Prostate gland (tissue), 2 donors: ENCODE measurements at places on chromosomes 12 and 14.

DNA sequence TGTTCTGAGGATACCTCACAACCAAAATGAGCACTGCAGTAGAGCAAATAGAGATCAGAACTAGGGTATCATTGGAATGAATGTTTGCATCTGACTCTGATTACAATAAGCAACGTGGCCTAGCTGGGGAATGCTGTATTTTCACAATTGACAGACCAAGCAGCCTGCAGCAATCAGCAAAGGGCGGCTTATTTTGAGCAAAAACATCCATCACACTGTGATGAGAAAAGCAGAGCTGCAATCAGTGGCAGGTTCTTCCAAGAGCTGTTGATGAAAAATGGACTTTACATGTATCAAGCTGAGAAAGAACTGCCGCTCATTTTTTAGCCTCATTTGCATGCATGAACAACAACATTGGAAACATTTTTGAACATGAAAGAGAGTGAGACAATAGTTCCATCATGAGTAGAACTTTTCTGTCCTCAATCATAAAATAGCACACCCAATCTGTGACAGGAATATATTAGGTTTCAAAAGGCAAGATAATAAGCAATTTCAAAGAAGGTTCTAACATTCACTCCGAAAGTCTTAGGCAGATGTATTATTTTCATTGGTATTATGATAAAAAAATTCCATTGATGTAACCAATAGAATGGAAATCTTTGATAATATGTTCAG lies 249.7 kb upstream of the FBXO33 start:
- DNase-seq: no peak

DNA sequence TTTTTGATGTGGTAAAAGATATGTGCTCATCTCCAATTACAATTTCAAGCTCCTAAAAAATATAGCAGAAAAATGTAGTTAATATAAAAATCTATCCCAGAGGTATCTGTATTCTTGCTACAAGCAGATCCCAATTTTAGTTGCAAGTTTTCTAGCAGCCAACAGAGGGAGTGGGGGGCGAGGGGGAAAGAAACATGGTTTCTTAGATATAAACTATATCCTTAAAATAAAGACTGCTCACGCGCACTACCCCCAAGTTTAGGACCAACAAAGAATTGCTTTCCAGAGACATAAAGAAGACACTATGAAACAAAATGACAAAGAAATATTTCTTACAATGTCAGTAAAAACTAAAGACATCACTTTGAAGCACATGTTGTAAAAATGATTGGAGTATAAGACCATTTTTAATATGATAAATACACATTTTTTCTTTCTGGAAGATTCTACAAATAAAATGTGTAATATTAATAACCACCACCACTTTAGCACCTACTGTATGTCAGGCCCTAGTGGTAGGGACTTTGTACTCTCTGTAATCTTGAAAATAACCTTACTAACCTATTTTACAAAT lies 5.4 kb downstream of the MAGOHB start:
- no peak for DNase-seq

- peak; percentile 36 for DNase-seq
Measured at GRCh38 chr12:12716151-12716792, 896 bp upstream of the CDKN1B start.

- DNase-seq: no peak
Measured at GRCh38 chr12:92502417-92503028, 200.3 kb upstream of the PLEKHG7 start.

DNA sequence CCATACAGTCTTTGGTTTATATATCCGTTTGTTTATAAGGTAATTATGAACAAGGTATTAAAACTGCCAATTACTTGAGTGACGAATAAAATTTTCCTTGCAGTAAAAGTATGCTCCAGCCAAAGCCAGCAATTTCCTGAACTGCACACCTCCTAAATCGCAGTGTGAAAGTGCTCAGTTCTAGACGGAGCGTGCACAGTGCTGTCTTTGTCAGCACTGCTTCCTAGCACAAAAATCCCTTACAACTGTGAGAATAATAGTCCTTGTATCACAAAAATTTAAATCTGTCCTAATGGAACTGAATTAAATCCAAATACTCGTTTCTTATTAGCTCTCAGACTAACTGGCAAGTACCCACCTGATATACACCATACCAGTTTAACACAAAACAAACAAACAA lies 26.3 kb downstream of the LRIG3 start:
- no peak for DNase-seq

- DNase-seq: no peak
Measured at GRCh38 chr12:120110550-120111501, 5.7 kb downstream of the RAB35 start.

DNA sequence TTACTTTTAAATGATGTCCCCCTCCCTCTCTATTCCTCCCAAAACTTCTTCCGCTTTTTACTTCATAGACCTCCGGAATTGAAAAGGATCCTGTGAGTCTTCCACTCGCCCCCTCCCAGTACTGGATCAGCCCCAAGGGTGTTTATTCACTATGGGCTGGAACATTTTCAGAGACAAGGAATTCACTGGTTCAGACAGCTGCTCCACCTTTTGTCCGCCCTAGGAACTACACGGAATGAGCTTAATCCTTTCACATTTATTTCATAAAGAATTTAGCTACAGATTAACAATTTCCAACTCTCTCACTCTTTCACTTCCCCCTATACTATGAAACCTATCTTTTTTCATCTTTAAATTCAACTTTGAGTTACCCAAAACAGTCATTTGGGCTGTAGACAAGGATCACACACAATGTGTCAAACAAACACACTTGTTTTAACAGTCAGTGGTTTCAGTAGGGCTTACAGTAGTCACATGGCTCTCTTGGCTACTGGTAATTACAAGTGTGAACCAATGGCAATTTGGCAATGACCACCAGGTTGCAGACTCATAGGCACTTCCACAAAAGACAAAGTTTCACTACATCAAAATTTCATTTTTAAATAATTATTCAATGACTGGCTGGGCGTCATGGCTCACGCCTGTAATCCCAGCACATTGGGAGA lies 20.6 kb downstream of the CNIH1 start:
- no peak for DNase-seq

- no peak for DNase-seq
Measured at GRCh38 chr12:81757731-81758365, 1.3 kb downstream of the PPFIA2 start.

DNA sequence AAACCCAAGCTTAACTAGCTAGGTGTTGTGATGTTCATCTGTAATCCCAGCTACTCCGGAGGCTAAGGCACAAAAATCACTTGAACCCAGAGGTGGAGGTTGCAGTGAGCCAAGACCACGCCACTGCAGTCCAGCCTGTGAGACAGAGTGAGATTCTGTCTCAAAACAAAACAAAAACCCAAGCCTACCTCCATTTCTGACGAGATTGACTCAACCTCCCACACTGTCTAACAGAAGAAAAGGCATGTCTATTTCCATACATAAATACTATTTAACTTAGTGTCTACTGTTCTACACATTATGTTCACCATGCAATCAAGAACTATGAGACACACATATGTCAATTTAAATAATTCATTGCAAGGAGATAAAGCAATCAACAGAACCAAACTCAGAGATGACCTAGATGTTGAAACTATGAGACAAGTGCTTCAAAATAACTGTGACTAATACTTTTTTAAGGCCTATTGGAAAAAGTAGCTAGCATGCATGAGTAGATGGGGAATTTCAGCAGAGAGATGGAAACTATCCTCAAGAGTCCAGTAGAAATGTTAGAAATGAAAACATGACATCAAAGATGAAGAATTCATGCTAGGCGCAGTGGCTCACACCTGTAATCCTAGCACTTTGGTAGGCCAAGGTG lies 75.9 kb upstream of the DHRS4 start:
- DNase-seq: no peak

DNA sequence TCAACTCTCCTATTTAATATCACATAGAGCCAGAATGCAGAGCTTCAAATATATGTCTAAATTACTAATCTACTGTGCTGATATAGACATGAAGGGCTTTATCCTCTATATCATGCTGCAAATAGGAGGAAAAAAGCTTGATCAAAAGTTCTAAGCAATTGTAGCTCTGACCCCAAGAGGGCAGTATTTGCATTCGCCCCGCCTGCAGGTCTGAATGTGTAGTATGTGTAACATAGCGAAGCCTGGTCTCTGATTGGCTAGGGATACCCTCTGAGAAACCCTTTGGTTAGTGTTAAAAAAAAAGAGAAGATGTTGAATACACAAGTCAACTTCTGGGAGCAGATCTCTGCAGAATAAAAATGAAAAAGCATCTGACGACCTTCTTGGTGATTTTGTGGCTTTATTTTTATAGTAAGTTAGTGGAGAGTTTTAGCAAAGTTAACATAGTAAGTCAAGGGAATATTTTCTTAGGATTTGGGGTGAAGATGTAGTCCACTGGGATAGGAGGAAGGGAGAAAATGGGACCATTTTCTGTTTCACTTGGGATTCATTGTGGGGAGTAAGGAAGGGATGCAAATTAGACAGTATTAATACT lies 151.6 kb upstream of the OR4E1 start:
- DNase-seq: no peak

- DNase-seq: peak; percentile 45
Measured at GRCh38 chr12:6062757-6063735, 61.4 kb downstream of the VWF start.

- DNase-seq: no peak
Measured at GRCh38 chr12:93404961-93405849, 27.5 kb downstream of the NUDT4 start.

- DNase-seq: no peak
Measured at GRCh38 chr14:26872515-26873361, 274.9 kb upstream of the NOVA1 start.

DNA sequence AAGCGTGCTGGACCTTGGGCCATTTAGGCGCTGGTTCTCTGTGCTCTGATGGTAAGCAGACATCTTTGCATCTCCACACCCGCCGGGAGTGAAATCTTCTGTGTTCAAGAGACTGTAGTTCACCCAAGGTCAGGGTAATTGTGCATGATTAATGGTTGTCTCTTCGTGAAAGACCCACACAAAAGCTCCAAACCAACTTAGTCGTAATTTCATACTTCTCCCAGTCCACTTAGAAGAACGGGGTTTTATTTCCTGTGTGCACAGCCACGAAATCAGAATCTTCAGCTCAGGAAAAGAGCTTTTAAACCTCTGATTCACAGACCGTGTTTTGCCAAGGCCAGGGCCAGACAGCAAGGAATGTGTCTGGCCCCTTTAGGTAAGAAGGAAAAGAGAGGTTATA lies 640.9 kb downstream of the MED13L start:
- DNase-seq: no peak

GRCh38 chr12:49622501-49623141 lies 740 bp upstream of the PRPF40B start:
- DNase-seq: no peak

- DNase-seq: no peak
Measured at GRCh38 chr12:8035440-8036010, 3.0 kb downstream of the FOXJ2 start.
